Kasumi-1 (cell line): ENCODE measurements at places on chromosomes 5 and 9.

DNA sequence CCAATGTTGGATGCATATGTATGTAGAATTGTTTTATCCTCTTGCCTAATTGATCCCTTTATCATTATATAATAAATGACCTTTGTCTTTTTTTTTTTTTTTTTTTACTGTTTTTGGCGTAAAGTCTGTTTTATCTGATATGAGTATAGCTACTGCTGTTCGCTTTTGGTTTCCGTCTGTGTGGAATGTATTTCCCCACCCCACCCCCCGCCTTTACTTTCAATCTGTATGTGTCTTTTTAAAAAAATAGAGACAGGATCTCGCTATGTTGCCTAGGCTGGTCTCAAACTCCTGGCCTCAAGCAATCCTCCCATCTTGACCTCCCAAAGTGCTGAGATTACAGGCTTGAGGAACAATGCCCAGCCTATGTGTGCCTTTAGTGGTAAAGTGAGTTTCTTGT lies 11.3 kb downstream of the AHRR start:
- no peak for DNase-seq

DNA sequence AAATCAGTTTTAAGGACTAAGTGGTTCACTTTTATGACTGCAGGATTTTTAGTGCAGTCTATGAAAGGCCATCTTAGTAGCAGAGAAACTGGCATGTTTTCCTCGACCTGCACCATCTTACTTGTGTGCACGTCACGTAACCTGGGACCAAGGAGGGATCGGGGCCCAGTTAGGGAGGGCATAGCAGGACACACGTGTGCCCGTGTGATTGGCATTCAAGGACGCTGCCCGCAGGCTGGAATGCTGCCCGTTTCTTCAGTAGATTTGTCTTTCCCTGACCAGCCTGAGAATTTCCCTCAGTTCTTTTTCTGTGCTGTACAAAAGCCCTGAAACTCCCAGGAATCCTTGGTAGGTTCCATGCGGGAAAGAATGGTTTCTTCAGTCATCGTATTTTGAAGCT lies 196.3 kb downstream of the TRIO start:
- DNase-seq = no peak

GRCh38 chr9:93033531-93033930 lies 25.0 kb upstream of the SUSD3 start:
- DNase-seq = no peak

- DNase-seq = no peak
These were observed 125.0 kb downstream of the DTWD2 start for GRCh38 chr5:118863345-118863744.

DNA sequence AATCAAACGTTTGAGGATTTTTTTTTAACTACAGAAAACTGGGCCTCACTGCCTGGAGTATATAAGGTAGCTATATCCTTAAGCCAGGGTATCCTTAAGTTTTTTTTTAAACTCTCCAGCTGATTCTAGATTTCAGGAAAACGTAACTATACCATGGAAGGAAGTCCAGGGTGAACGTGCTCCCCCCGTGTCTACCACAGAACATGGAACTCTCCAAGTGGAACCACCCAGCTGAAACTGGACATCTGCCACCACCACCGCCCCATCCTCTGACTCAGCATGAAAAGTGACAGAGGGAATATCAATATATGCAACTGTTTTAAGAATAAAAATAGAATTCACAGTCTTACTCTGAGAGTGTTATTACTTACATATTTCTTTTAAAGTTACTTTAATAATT lies 61.3 kb downstream of the DROSHA start:
- DNase-seq = no peak

GRCh38 chr5:113264046-113264445 lies 170.7 kb downstream of the TSSK1B start:
- DNase-seq = no peak

- DNase-seq = no peak
These were observed 61.7 kb upstream of the ZFR start for GRCh38 chr5:32506201-32506661.

- no peak for DNase-seq
These were observed 236.5 kb downstream of the DMRTA1 start for GRCh38 chr9:22682961-22683699.

DNA sequence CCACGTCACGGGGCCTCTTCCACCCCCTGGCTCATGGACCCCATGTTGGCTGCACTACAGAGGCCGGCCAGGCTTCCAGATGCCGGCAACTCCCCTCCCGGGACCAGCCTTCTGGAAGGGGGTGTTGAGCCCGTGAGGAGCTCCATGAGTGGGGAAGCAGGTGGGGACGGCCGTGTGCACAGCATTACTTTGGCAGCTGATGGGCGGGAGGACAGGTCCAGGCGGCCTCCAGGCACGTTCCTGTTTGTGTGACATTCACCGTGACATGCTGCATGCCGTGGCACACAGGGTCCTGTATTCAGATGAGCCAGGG lies 29.1 kb upstream of the ABO start:
- no peak for DNase-seq

GRCh38 chr5:6812800-6813731 lies 99.8 kb downstream of the TENT4A start:
- DNase-seq = no peak

- DNase-seq = no peak
These were observed 325.0 kb downstream of the AGTPBP1 start for GRCh38 chr9:85416715-85417114.

DNA sequence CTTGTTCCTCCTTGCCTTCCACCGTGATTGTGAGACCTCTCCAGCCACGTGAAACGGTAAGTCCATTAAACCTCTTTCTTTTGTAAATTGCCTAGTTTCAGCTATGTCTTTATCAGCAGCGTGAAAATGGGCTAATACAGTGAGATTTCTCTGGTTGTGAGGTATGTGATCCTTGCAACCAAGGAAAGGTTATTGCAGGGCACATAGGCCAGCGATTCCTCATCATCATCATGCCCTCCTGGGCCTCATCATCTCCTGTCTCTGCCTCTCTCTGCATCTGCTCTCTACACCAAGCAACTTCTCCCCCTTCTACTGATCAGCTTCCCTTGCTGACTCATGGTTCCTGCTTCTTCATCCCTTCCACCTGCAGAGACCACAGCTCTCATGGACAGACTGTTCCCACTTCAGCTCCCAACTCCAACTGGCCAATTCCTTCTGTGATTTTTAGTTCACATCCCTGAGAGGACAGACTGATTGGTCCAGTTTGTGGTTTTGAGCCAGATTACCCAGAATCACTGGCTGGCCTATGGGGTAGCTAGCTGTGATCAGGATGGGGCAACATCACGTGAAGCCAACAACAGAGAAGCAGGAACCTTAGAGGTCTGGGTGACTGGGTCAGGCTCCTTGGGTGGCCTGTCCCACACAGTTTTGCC lies 53.1 kb downstream of the LIX1 start:
- no peak for DNase-seq

DNA sequence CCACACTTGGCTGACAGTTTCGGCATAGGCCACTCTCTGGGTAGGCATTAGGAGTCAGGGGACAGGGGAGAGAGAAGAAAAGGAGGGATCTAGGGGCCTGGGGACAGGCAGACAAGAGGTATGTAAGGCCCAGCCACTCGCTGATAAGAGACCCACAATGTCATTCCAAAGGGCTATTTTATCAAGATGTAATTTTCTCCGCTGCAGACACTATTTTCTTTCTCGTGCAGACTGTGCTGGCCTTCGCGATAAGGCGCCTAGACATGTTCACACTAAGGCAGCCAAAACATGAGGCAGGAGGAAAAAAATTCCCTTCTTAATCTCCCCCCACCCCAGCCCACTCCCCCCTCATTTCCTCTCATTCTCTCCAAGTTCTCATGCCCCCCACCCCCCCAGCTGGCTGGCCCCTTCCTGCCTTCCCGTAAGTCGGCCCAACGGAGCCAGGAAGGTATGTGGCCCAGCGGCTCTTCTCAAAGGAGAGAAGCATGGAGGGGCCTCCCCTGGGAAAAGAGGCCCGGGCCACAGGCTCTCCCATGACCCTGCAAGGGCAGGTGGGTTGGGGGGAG lies 44.9 kb upstream of the SYNPO start:
- no peak for DNase-seq

- no peak for DNase-seq
These were observed 10.4 kb downstream of the FREM1 start for GRCh38 chr9:14899815-14900193.

- peak; percentile 7 for DNase-seq
These were observed 302.8 kb upstream of the RASA1 start for GRCh38 chr5:86964889-86965288.

- DNase-seq = no peak
These were observed 80.8 kb upstream of the PPP2R2B start for GRCh38 chr5:146959360-146959759.

DNA sequence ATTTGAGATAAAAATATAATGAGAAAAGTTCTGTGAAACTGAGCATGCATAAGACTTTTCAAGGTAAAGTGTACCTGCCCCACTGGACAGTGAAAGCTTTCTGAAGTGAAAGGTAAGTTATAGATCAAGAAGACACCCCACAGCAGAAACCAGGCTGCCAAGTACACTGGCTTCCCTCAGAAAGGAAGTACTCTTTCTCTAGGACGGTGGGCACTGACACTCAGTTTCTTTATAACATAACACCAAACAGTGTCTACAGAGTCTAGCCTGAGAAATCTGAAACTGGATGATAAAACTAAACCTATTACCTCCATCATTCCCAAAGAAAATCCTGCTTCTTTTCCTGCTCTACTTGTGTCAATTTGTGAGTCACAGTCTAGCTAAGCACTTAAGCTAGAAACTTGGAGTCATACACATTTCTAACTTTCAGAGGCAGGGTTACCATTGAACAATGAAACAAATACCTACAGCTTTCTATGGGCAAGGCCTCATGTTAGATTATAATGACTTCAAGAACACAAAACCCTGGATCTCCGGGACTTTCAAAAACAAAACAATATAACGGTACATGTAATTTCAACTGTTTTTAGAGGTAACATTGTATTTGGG lies 136.7 kb downstream of the CPLANE1 start:
- DNase-seq = peak; percentile 15

DNA sequence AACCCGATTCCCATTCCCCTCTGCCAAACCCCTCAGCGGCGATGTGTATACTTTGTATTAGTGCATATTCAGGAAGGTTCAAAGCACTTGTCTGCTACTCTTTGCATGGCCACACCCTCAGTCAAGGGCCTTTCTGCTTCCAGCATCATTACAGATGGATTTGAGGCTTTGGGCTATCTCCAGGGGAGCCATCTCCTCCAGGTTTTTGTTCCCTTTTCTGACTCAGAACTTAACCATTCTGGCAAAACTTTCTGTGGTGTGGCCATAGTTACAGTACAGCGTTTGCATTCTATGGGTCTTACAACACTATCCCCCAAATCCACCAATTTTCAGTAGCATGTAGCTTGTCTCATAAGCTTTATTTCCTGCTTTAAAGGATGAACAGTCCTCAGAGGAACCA lies 36.0 kb upstream of the SVEP1 start:
- no peak for DNase-seq

- DNase-seq = no peak
These were observed 1503.0 kb downstream of the EFNA5 start for GRCh38 chr5:106167766-106168165.

DNA sequence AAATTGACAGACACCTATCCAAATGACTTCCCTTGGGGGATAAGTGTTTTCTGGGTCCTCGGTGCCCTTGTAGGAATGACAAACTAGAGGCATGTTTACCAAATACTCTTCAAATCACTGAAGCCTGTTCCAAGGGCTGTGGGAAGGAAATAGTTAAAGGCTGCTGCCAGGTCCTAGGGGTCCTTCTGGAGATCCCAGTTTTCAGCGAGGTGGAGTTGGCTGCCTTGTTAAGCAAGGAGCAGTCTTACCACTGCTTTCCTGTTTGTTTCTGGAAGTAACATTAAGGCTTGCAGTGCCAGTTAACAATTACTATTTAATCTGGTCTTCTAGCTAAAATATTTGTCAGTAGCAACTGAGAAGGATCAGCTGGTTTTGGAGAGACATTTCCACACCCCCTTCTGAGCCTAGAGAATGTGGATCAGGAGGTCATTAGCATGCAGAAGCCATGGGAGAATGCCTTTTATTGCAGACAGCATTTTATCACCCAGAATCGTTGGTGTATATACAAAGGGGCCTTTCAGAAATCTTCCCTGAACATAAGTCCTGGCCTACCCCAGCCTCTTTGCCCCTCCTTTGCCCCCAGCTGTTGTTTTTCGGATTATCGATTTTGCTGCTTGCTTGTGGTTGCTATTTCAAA lies 238.8 kb downstream of the DMAC1 start:
- DNase-seq = no peak

GRCh38 chr5:112604732-112605630 lies 132.7 kb upstream of the APC start:
- peak; percentile 67 for DNase-seq

DNA sequence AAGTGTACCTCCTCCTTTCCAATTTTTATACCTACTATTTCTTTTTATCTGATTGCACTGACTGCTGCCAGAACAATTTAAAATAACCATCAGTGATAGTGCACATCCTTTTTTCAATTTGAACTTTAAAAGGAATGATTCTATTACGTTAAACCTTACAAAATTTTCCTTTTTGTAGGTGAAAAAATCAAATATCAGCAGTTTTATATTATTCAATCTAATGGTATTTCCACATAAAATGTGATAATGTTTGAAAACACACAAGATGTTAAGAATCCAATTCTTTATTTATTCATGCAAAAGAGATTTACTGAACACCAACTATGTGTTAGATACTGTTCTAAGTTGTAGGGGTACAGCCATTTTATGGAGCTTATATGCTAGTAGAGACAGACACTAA lies 105.7 kb downstream of the GDNF start:
- DNase-seq = no peak

DNA sequence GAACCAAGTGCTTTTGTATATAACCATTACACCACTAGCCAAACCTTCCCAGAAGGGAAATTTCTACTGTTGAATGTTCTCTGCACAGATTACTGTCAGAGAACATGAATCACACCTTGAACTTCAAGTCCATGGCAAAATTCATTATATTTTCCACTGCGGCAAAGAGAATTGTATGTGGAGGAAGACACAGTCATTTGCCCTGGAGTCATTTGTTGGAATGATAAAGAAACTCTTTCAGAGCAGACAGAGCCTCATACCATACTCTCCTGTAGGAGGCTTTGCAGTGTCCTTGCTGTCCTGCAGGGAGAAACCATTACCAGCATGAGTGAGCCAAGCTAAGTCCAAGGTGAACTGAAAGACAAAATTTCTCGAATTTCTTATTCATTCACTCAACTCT lies 369.0 kb downstream of the ARHGEF28 start:
- no peak for DNase-seq
